ENCODE measurements at places on chromosomes 3 and 15. TPM values are rescaled to one million over a fixed set of nuclear protein-coding genes. Genes with fewer than 3 reads are reported as not detected.

The CERS3 gene
- total RNA-seq: not detected

The GP9 gene
- total RNA-seq: not detected

The KIF7 gene
- 12.7 TPM for total RNA-seq

The MAP6D1 gene
- 2.0 TPM for total RNA-seq

The ZNF385D gene
- total RNA-seq: not detected

The UBA3 gene
- 69.6 TPM for total RNA-seq

The CAMK2N2 gene
- 0.14 TPM for total RNA-seq

The PTX3 gene
- total RNA-seq: 602 TPM

All from placental pericyte (primary cell).